NCI-H1930 (cell line): ENCODE measurements at places on chromosomes 3 and 15.

- no peak for DNase-seq
Observed at GRCh38 chr3:13407926-13408325, 12.2 kb downstream of the NUP210 start.

DNA sequence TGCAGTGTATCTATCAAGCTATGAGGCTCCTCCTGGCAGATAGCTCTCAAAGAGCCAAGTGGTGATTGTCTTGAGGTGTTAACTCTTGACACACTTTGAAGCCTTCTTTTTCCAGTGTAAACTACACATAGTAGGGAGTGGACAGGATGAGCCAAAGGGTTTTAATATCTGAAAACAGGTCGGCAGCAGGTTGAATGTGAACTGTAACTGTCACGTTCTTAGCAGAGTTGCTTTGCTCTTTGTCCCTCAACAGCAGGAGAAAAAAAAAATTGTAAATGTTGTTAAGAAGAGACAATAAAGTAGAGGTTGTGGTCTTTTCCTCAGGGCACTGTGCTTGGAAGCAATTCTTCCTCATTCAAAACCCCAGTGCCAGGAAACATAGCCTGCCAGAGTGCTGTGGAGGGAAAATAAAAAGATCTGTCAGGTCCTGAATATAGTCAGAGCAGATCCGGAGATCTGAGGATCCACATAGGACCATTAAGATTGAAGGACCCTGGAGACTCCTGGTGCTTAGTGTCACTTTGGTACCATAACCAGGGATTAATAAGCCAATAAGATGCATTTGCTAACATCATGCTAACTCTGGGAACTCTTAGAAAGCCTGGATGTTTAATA, 229.7 kb downstream of the NAALADL2 start:
- DNase-seq, result no peak

DNA sequence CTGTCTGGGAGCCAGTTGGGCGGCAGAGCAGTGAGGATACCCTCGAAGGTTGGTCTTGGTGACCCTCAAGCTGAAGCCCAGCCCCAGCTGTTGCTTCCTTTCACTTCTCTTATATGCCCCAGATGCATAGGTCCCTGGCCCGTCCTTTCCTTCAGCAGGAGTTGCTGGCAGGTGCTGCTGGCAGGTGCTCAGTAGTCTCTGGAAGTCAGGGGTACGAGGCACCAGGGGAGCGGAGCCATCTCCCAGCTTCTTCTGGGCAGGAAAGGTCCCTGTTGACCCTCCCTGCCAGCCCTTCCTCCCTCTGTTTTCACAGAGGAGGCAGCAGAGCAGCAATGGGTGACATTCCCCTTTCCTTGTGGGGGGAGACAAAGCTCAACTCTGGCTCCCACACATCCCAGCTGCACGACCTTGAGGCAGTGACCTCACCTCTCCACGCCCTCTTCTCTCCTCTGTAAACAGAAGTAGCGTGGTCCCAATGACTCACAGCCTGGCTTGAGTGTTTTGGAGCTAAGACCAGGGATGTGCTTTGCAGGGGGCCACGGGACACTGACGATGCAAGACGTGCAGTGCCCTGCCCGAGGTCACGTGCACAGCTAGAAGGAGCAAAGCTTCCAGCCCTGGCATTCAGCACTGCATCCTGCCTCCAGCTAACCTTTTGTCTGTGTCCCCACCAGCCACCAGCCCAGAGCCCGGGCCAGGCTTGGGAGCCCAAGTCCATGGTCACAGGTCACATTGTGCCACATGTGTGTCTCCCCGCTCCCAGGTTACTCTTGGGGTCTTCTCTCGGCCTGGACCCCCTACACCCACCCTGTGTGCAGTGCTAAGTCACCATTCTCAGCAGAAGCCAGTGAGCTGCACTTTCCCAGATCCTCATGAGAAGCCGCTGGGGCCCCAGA, 49.7 kb downstream of the SLC6A6 start:
- no peak for DNase-seq

- no peak for DNase-seq
Observed at GRCh38 chr15:37550360-37551024, 383.9 kb upstream of the TMCO5A start.

DNA sequence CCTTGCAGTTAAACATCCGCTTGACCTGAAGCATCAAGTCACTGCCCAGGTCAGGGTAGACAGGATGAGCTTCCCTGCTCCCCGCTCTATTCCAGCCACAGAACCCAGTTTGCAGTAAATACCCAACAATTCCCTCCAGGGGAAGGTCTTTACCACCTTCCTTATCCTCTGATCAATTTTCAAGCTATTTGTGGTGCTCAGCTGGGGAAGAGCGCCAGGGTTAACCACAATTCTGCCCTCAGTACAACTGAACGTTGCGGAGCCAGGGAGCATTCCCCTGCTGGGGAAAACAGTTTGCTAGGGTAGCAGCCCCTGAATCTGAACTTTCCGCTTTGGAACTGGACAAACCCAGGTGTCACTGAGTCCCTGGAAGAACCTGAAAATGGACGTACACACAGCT, 28.5 kb downstream of the RBPMS2 start:
- no peak for DNase-seq

DNA sequence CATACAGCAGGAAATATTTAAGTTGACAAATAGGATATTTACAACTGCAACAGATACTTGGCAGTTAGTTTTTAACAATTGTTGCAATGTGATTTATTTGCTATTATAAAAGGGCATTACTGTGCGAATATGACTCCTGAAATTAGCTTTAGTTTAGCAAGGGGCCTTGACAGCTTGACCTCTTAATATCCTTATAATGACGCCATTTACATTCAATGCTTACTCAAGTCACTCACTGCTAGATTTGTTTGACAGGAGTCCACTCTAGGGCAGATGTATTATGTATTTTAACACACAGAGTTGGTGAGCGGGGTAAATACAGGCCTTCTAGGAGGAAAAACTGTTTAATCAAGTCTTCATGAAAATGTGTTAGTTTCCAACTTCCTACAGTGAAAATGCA, 58.1 kb upstream of the C15orf61 start:
- DNase-seq, result no peak

- DNase-seq, result no peak
Observed at GRCh38 chr3:177948716-177949425, 587.4 kb upstream of the KCNMB2 start.

DNA sequence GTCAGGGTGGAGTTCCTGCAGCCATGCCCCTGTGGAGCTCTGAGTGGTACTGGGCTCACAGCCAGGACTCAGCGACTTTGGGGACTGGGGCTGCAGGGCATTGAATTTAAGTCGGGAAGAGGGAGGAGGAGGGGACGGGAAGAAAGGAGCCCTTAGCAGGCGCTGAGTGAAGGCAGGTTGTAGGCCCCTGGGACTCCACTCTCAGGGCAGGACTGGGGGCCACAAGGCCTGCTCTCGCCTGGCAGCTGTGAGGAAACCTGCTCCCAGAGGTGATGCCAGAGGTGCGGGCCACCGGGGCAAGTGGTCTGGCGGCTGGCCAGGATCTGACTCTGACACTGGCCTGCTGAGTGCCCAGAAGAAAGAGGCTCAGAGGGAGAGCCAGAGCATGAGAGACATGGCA, 73.5 kb downstream of the EPHB3 start:
- DNase-seq, result no peak

DNA sequence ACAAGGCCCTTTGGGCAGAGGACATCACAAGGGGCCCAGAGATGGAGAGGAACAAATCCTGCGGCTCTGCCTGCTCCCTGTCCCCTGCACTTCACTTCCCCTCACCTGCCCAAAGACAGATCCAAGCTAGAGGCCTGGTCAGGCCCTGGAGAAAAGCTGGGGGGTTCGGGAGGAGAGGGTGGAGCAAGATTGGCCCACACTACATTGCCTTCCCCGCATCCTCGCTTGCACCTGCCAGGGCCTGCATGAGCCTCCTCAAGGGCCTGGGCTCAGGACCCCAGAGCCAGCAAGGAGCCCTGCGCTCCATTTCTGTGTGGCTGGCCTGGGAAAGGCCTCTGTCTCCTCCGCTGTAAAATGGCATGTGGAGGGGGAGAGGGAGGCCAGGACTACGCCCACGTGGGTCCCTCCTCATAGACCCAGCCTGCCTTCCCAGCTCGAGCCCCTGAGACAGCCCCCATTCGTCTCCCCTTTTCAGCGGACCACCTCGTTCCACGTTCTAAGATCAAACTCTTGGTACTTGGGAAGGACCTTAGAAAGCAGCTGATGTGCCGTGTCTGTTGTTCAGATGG, 106.0 kb downstream of the HMG20A start:
- DNase-seq, result no peak

DNA sequence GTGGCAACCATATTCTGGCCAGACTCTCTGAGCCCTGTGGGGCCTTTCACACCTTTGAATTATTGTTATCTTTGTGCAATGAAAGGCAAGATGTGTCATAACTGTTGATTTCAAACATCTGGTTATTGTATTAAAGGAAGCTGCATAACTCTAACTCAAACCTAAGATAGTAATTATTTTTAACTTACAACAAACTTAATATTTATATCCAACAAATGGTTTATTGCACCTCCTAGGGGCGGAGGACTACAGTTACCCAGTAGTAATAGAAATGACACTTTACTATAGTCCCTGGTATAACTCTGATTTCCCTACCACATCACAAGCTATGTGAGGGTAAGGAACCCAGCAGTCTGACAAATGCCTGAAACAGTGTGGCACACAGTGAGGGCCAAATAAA, 363.9 kb upstream of the SUCLG2 start:
- no peak for DNase-seq
